ENCODE measurements at places on chromosomes 12 and 14.
A peak's percentile ranks its signal among the peaks of the same experiment; 100 is the strongest.

GRCh38 chr12:124717318-124717717, 146.3 kb downstream of the SCARB1 start:
- DNase-seq: no peak

- no peak for DNase-seq
These were observed 721.5 kb downstream of the SLC16A7 start for GRCh38 chr12:60317361-60317760.

DNA sequence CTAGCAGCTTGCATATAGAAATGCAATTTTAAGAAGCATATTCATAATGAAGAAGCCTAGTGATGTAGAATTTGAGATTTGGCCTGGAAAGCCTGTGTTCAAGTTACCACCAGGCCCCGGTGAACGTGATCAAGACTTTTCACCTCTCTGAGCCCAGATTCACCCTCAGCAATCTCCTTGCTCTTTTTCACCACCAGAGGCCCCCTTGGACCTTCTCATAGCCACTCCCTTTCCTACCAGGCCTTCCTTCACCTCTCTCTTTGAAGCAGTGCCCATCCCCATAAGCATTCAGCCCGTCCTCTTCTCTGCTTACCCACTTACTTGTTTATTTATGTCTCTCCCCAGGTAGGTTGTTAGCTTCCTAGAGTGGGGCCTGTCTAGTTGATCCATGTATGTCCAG, 1280.9 kb downstream of the AACS start:
- DNase-seq: no peak

- DNase-seq: no peak
These were observed 10.4 kb upstream of the ITPK1 start for GRCh38 chr14:93126111-93126510.

- no peak for DNase-seq
These were observed 493.8 kb downstream of the RPS29 start for GRCh38 chr14:49092345-49092744.

GRCh38 chr14:100834082-100834793, 8.3 kb downstream of the MEG3 start:
- no peak for DNase-seq

DNA sequence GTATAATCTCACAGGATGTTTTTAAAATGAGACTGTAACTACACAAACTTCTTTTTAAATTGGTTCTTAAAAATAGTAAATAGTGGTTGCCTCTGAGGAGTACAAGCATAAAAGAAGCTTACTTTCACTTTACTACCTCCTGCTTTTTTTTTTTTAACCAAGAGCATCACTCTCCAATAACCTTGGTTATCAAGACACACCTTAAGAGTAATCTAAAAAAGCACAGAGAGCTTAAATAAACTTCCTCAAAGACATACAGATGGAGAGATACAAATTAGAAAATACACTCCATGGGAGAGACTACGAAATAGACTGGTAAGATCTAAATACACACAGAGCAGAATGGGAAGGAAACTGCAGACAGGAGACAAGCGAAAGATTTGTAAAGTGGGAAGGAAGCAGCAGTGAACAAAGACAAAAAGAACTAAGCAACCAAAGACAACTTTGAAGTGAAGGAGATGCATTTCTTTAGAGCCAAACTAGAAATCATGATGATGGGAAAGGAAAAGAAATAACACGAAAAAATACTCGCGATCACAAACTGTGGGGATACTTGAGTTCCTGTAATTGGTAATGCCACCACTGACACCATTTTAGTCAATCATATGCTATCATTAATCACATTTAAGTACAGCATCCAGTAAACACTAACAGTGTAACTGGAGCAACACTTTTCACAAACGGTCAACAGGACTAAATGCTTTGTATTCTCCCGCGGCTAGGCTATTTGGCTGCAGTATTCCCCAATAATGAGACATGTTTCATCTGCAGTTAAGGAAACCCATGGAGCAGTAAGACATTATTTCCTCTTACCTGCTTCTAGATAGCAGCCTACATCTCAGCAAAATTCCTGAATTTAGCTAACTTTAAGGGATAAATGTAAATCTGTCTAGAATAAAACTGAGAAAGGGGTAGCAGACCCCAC, 8.2 kb downstream of the SINHCAF start:
- no peak for DNase-seq

GRCh38 chr12:4282103-4282891, 8.7 kb downstream of the CCND2 start:
- no peak for DNase-seq

DNA sequence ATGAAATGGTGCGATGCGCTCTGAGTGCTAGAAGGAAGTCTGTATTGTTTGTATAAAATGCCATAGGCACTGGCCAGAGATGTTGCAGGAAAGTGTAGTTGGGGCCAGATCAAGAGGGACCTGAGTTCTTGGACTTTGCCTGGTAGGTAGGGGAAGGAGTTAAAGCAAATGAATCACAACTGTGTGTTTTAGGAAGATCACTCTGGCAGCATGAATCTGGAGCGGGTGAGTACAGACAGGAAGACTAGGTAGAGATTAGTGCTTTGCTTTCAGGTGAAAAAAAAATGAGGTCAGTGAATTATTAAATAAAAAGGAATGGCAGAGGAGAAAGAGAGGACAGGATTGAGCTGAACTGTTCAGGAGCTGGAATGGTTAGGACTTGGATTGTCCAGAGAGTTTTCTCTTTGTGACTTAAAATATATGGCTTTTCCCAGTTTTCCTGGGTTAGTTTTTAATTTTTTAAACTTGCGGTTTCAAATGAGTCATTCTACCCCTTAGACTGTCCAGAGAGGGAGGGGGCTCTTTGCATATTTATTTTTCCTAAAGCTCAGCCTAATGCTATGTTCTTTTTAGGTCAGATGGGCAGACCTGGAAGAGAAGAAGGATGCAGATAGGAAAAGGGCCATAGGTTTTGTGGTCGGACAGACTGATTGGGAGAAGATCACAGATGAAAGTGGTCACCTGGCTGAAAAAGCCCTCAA, 41.1 kb downstream of the PROX2 start:
- DNase-seq: no peak

DNA sequence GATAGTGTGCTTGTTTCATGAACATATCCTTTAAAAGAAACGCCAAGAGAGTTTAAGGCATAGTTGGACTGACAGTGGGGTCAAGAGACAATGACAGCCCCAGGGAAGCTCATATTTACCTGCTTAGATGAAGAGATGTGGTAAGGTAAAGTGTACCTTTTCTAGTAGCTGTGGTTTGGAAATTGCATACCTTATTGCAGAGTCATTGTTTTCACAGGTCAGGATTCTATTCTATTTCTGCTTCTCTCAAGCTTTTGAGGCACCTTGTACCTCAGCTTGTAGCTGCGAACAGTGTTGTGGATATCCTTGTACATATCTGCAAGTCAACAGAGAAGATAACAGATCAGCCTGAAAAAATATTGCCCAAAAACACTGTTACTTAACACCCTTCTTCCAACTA, 47.7 kb downstream of the ATP6V1D start:
- no peak for DNase-seq

DNA sequence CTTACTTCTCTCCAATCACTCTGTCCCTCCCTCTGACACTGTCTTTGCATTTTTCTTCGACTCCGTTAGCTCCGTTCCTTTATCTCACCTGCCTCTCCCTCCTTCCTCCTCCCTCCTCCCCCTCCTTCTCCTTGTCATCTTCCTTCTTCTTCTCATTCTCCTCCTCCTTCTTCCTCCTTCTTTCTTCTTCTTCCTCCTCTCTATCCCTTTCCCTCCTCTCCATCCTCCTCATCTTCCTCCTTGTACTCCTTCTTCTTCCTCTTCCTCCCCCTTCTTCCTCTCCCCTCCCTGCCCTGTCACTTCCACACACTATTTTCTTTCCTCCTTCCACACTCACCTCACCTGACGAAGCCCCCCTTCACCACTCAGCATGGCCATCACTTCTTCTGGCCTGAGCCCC, 53.0 kb downstream of the HSPB8 start:
- no peak for DNase-seq

DNA sequence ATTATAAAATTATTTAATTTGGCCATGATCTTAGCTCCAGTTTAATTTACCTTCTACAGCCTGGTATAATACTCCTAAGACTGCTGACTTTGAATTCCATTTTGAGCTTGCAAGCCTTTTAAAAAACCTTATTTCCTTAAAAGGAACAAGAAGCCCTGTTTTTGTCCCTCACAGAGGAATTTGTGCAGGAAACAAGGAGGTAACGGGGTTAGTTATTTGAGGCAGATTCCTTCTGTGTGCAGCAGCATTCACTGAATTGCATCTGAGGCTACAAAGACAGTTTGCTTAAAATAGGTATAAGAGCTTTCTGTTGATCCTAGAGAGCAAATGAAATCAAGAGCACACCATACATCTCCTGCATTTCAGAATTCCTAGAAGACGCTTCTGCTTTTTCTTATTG, 403.3 kb upstream of the PRICKLE1 start:
- DNase-seq: no peak

- no peak for DNase-seq
These were observed 4.0 kb downstream of the FOXG1 start for GRCh38 chr14:28770630-28771029.

DNA sequence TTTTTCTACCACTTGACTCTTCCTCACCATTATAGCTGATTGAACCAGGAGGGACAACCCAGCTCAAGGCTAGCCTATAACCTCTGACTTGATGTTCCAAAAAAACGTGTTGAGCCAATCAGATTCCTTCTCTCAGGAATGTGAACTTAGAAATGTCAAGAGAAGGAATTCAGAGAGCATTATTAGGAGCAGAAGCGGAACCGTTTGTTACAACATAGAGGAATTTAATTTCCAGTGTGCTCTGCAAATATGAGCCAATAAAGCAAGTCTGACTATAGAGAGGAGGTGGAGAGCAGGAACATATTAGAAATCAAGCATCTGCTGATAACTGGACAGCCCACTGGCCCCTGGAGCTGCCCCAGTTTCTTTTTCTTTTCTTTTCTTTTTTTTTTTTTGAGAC, 15.3 kb upstream of the PELI2 start:
- DNase-seq: no peak

- DNase-seq: no peak
These were observed 119.8 kb upstream of the SCAF11 start for GRCh38 chr12:46110223-46110611.

GRCh38 chr12:116892349-116893140, 11.3 kb upstream of the HRK start:
- no peak for DNase-seq

DNA sequence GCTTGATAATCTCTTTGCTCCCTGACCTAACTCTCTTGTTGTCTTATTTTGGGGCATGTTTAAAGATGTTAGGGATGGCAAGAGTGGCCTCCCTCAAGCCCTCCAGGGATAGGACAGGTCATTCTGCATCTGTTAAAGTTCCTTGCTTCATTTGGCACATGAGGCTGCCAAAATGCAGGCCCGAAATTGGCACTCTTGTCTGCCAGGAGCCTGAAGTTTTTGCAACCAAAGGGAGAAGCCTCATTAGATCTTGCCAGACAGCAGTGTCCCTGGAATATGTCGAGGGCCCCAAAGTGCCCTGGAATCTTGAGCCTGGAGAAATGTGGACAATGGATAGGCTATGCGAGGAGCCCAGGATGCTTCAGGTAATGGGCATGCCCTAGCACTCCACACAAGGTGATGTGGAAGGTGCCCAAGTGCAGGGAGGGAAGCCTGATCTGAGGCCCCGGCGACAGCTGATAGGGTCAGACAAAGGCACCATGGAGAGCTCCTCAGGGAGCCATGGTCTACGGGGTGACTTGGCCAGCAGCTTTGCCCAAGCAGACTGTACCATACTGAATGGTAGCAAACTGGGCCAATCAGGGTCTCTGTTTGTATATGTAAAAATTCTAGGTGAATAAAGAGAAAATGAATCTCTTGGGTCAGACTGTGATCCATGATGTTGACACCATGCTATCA, 173.0 kb upstream of the WSCD2 start:
- no peak for DNase-seq

GRCh38 chr12:1922985-1923384, 4.5 kb upstream of the CACNA2D4 start:
- peak; percentile 33 for DNase-seq

DNA sequence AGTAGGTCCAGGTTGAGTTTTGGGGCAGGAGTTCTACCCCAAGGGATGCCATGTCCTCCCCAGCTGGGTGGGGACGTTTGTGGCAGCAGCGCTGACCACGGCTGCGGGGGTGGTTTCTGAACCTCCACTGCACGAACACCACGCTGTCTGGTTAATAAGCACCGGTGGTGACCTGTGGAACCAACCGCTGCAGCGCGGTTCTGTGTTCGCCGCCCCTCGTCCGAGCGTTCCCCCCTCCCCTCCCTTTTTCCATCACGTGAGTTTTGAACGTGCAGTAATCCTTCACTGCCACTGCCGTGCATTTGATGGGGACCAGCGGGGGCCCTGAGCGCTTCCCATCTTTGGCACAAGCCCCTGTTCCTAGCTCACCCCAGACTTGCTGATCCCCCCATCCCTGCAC, 6.4 kb upstream of the ADSS1 start:
- DNase-seq: no peak

GRCh38 chr12:97235102-97235501, 227.5 kb upstream of the RMST start:
- DNase-seq: no peak

- no peak for DNase-seq
These were observed 27.4 kb upstream of the LGALS3 start for GRCh38 chr14:55101698-55102097.

- DNase-seq: no peak
These were observed 381.6 kb downstream of the VRK1 start for GRCh38 chr14:97178781-97179180.

DNA sequence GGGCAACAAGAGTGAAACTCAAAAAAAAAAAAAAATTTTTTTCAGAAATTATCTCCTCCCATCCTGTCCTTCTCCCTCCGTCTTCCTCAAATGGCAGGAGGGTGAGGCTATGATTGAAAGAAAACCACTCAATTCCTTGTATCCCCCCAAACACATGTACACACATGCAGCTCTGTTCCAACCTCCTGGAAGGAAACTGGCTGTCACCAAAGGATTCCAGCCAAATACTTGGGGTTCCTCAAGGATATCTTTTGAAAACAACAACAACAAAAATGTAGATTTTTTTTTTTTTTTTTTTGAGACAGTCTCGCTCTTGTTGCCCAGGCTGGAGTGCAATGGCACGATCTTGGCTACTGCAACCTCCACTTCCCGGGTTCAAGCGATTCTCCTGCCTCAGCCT, 46.8 kb upstream of the VASH1 start:
- no peak for DNase-seq

GRCh38 chr12:101706403-101706802, 9.0 kb downstream of the CHPT1 start:
- no peak for DNase-seq

- no peak for DNase-seq
These were observed 73.4 kb upstream of the EIF5 start for GRCh38 chr14:103260629-103261124.

GRCh38 chr14:100052819-100053218, 12.4 kb upstream of the EVL start:
- DNase-seq: no peak

DNA sequence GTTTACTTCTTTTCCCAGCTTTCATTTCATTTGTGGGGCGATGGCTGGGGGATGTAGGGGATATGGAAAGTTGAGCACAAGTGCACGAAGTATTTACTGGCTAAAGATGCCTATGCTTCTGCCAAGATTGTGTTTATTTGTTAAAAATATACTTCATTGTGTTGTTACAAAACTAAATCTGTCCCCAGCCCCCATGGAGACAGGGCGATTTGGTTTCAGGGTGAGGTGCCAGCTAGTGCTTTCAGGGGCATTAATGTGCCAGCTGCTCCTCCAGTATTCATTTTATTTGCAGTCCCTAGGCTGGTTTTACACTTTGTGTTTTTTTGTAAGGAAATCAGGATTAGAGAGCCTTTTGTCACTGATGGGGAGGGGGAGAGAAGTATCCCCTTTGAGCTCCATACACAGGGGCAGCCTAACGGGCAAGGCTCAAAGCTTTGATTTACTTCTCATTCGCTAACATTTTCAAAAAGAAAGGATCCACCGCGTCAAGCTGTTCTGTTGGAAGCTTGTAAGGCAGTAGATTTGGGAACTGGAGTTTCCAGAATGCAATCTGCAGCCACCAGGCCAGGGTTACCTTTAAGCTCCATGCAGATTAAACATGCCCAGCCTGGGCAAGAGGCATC, 198.7 kb upstream of the PLEKHG7 start:
- no peak for DNase-seq

Data from stimulated activated effector memory CD8-positive, alpha-beta T cell treated with anti-CD3 and anti-CD28 coated beads, Interleukin-12 subunit alpha, Interleukin-12 subunit beta, amount 100 ng/mL, for 72 hours (primary cell).